Uterus (tissue), 4 donors: ENCODE measurements at places on chromosomes 1 and 21. TPM values are rescaled to one million over a fixed set of nuclear protein-coding genes. Genes with fewer than 3 reads are reported as not detected.

Gene SAMD13
- 0.77 TPM for total RNA-seq

Gene S100A1
- not detected for total RNA-seq

Gene GJA5
- total RNA-seq = 24.5 TPM

Gene REG4
- not detected for total RNA-seq

Gene OR2L13
- not detected for total RNA-seq

Gene TDRD10
- 11.1 TPM for total RNA-seq

Gene FCRL4
- total RNA-seq = not detected

Gene ELAPOR1
- total RNA-seq = 1.1 TPM

Gene DISP1
- total RNA-seq = 14.7 TPM

Gene IFNLR1
- total RNA-seq = not detected

- DNase-seq = no peak
Observed at GRCh38 chr1:77322061-77322900, 40.5 kb downstream of the AK5 start.

DNA sequence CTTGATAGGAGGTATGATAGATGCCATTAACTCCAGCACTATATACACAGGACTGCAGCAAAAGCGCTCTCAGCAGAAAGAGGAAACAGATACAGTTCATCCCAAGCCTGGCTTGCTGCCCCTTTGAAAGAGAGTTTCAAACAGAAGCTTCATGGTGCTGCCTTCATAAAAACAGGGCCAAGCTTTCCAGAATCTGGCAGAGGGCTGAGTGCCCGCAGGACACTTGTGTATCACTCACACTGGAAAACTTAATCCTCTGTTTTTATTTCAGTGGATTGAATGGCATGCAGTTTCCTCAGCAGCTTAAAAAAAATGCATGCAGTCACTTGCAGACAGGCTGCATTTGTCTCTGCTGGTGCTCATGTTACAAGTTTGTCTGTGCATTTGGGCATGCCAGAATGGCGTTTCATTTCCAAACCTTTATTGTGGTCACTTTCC, 40.4 kb downstream of the KCNJ15 start:
- DNase-seq = no peak

GRCh38 chr1:145960468-145961108, 2.8 kb upstream of the LIX1L start:
- peak; percentile 84 for DNase-seq

DNA sequence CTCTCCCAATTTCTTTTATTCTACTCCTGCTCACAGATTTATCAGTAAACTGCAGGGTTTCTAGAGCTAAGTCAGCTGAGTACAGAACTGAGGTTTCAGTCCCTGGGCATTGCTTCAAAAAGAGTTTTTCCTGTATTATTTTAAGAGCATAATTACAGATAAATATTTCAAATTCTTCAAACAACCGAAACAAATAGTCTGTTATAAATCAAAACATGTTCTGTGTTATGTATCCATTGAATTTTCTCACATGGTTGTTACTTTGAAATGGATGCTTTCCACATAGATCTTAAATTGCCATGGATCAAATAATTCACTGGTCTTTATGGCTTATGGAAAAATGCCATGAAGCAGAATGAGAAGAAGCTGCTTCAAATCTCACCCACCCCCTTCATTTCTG, 64.5 kb downstream of the LRRC8C start:
- DNase-seq = no peak

DNA sequence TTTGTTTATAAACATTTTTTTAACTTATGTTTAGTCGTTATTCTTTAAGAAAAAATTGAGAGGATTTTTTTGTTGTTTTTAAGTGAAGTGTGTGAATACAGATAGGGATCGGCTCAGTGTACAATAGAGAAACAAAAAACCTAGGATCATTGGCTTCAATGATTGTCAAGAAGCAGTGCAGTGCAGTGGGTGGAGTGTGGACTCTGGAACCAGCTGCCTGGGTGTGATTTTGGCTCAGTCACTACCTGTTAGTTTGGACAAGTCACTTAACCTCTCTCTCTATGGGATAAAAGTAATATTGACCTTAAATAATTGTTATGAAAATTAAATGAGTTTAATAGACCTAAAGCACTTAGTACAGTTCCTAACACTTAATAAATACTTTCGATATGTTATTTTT, 41.3 kb downstream of the SCCPDH start:
- DNase-seq = no peak

DNA sequence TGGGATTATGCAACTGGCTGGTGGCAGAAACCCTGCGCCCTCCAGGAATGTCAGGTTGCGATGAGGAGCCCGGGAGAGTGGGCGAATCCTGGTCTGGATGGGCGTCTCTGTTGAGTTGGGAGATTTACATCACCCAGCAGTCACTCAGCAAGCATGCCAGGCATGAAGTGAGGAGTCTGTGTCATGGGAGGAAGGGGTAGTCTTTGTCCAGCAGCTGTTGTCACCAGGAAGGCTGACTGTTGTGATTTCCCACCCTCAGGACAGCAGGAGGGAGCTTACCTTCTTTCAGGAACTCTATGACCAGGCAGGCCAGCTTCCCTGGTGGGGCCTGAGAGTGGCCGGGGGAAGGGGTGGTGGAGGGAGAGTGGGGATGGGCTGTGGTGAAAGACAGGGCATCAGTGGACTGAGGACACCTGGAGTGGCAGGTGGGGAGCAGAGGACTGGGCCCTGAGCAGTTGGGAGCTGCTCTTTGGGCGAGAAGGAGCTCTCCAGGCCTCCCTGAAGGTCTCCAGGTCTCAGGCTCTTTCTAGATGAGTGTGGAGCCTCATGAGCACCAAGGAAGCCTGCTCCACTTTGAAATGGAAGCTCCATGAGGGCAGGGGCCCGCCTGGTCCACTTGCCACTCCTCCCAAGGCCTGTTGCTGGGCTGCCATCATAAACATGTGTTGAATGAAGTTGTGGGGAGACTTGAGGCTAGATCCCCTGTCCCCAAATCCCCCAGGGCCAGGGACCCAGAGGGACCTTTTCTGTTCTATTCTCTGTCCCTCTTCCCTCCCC, 21.3 kb upstream of the PKP1 start:
- no peak for DNase-seq

- DNase-seq = no peak
Observed at GRCh38 chr1:181208967-181209366, 120.5 kb downstream of the IER5 start.

- DNase-seq = no peak
Observed at GRCh38 chr21:16502897-16503296, 773.1 kb downstream of the USP25 start.

GRCh38 chr1:172163498-172164215, 256.8 kb upstream of the C1orf105 start:
- DNase-seq = no peak

DNA sequence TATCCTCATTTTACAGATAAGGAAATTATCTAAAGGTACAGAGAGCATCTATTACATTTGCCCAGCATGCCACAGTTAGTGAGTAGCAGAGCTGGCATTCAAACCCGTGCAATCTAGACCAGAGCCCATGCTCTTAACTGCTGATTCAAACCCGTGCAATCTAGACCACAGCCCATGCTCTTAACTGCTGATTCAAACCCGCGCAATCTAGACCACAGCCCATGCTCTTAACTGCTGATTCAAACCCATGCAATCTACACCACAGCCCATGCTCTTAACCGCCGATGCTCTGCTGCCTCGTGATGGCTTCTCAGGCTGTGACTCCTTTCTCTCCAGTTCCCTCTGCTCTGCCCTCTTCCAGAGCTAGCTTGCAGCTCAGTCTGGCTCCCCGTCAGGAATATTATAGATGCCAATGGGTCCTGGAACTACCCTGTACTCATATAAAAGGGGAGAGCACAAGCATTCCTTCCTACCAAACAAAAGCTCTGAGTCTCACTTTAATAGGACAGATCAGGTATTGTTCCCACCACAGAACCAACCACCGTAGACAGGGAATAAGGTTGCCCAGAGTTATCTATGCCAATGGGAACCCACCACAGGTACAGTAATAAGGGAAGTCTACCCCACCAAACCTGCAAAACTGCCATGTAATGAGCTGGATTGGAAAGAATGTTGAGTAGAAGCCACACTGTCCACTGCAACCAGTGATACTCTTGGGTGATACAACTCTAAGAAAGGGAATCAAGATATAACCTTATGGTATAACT, 78.4 kb downstream of the SMYD3 start:
- DNase-seq = no peak

GRCh38 chr1:233998891-233999290, 94.4 kb downstream of the SLC35F3 start:
- DNase-seq = no peak

DNA sequence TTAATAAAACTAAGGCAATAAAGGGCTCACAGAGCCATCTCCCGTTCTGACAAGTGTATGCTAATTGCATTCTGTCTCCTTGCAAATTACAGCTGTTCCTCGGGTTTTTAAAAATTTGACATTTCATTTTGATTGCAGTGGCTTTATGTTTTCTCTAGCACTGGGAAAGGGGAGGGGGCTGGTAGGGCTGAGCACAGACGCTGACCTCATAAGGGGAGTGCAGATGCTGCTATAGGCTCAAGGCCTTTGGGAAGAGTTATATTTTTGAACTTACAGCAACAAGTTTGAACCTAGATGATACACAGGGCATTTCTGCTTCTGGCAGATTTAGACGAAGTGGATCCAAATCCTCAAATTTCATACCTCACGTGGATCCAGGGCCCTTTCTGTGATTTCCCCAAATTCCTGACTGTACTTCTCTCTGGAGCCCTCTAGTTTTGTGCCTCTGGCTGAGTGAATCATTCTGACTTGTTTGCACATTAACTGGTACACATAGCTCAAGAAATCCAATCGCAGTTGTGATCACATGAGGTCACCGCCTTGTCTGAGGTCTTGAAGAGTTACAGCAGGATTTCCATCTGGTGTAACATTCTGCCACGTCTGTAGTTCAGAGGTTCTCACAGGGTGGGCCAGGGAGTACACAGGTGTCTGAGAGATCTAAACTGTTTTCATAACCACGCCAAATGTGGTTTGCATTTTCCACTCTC, 230.3 kb downstream of the C1orf94 start:
- no peak for DNase-seq
